ENCODE measurements at places on chromosomes 5 and 9.

DNA sequence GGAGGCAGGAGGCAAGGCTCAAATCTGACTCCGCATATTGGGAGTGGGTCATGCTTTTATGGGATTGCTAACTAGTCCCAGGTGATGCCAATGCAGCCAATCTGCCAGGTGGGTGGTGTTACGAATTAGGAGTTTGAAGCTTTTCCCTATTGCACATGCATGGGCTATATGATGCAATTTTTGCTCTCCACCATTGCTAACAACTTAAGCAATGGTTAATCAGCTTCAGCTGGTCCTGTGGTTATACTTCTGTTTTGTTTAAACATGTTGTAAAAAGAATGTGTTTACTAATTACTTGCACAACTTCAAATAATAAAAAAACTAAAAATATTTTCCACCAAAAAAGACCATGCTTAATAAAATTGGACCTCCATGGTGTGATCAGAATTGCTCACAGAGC, 55.7 kb downstream of the SHC3 start:
- peak; percentile 79 for DNase-seq

- peak; percentile 20 for DNase-seq
These were observed 182.2 kb downstream of the TRIO start for GRCh38 chr5:14325369-14325768.

DNA sequence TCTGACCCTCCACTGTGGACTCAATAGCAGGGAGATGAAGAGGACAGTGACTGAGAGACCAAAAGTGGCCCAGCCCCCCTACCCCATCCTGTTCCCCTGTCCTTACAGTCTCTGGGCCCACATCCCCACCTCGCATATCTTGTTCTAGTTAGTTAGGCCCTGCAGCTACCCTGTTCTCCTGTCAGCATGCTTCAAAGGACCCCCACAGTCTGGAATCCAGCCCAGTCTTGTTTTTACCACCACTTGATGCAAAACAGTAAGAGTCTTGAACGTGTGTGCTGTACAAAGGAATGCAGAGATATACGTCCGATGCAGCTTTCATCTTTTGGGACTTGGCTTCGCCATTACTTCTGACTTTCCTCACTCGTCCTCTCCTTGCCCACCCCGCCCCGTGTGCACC, 12.2 kb upstream of the POMT1 start:
- DNase-seq: no peak

GRCh38 chr5:15203376-15203775, 296.6 kb upstream of the FBXL7 start:
- DNase-seq: peak; percentile 17

Measured in fibroblast of skin of right quadriceps (primary cell).